ENCODE measurements at places on chromosomes 2 and 18.

DNA sequence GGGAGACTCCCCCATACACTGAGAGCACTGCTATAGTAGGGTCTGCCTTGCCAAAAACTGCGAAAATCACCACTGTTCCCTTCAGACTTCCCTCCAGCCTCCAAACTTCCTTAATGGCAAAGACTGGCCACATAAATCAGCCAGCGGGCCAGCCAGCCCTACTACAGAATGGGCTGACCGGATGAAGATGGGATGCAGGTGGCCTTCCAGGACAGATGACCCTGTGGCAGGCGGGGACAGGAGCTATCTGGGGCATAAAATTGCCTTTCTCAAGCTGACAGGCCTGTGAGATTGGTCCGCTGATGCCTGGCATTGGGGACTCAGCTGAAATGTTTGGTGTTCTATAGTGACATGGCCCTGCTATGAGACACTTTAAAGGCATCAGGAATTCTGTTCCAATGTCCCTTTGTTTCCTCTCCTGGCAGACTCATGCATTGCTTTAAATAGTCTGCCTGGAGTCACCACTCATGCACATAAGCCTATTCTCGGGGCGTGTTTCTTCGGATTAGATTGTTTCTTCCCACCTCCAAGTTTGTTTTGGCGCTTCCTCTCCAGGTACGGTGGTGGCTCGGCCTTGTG is 135.9 kb downstream of the ALPK2 start:
- no peak for DNase-seq

- no peak for DNase-seq
Observed at GRCh38 chr2:45789961-45790723, 138.7 kb downstream of the PRKCE start.

- DNase-seq, result no peak
Observed at GRCh38 chr2:241877989-241878970, 8.8 kb downstream of the RTP5 start.

DNA sequence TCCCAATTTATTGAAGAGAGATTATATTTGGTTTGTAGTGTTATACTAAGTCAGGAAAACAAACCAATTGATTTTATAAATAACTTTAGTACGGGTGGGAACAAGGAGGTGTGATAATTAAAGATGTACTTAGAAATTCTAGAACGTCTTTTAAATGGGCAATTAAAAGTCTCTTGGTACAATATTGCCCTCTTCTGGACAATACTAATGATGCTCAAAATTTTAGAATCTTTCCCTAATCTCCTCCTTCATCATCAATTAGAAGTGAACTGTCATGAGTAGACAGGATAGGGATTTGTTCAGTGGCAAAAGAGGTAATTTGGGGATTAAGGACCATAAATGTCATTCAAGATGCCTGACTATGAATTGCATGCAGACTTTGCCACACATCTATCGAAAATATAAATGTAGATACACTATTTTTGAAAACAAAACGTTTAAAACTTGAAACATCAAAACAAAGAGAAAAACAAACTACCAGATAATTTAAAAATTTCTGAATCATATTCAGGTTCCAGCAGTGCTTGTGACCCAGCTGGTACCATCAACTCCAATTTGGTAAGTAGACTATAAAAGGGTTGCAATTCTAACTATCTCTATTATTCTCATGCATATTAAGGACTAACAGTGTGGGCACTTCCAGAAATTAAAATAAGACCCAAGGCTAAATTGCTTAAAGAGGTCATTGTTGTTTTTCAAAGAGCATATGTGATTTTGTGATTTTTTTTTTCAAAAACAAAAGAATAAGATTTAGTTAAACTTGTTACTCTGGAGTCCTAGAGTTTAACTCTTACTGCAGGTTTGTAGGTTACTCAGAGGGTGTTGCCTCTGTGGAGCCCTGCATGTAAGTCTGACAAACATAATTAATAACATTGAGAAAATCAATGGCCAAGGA is 123.5 kb downstream of the LAMA3 start:
- DNase-seq, result no peak

DNA sequence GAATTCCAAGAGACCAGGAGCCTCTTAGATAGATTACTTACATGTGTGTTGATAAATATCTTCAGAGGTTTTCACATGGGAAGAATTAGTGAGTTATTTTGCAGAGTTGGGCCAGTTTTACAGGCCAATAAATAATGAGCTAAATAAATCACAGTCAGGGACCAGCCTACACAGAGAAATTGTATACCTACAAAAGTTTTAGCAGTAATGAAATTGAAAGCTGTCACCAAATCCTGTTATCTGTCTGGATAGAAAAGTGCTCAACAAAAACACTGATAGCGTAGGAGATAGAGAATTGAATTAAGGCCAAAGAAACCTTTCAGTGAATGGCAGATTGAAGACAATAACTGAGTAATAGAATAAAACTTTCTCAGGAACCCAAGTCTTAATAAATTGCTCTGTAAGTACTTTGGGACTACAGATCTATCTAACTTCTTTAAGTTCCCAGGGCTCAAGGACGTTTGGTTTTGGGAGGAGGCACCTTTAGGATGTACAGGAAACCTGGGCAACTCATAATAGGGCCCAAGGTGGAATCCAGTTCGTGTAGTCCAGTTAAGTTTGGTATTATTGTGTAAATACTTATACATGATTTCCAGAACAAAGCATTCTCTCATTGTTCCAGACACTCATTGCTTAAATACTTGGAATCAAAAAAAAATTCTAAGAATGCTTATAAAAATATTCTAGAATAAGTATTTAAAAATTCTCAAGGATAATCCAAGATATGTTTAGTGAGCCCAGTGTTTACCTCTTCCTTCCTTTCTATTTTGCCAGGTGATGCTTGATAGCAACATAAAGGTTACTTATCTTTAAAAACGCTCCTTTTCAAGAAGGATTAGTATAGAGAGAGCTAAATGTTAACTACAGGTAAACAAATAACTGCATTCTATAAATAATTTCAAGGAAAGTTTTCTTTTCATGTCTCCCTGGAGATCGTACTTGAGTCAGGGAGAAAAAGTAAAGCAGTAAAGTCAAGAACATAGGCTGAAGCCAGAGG is 134.5 kb downstream of the NCKAP5 start:
- no peak for DNase-seq

GRCh38 chr2:48694149-48694548 is 61.4 kb downstream of the LHCGR start:
- no peak for DNase-seq

GRCh38 chr2:71944806-71945602 is 202.7 kb downstream of the CYP26B1 start:
- DNase-seq, result no peak

DNA sequence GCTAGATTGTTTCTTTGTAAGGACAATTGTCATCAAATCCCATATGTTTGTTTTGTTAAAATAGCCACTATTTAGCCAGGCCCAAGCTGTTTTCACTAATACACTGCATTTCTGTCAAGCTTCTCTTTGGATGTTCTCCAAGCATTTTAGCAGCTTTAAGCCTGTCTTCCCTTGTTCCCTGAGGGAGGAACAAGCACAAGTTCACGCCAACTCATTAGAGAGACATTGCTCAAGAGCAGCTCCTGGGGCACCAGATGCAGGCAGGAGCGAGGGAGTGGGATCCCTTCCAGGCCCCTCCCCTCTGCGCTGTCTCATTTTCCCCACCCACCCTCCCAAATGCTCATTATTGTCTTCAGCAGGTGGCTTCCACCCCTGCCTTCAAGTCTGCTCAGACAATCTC is 32.6 kb upstream of the PPP3R1 start:
- DNase-seq, result no peak

GRCh38 chr2:203786549-203787351 is 80.3 kb downstream of the CD28 start:
- no peak for DNase-seq

DNA sequence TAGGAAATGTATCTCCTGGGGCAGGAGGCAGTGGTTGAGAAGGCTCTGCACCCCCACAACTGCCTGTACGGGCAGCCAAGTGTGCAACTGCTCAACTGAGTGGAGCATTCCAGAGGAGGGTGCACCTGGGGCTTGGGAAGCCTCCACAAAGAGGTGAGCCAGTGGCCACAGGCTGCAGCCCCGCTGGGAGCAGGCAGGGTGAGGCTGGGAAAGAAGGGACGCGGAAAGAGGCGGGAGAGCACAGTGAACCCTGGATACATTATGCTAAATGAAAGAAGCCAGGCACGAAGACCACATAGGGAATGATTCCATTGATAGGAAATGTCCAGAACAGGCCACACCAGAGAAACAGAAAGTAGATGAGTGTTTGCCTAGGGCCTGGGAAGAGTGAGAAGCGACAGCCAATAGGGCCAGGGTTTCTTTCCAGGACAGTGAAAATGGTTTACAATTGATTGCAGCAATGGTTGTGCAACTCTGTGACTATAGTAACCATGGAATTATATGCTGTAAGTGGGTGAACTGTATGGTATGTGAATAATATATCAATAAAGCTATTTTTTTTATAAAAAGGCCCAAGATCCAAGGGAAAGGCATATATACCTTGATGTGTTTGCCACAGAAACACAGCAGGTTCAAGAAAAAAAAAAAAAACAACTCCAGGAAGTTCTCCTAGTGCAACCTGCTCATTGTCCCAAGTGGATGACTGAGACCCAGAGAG is 82.4 kb downstream of the DDX1 start:
- DNase-seq, result no peak

GRCh38 chr2:24050041-24050979 is 769 bp downstream of the FKBP1B start:
- DNase-seq, result no peak

DNA sequence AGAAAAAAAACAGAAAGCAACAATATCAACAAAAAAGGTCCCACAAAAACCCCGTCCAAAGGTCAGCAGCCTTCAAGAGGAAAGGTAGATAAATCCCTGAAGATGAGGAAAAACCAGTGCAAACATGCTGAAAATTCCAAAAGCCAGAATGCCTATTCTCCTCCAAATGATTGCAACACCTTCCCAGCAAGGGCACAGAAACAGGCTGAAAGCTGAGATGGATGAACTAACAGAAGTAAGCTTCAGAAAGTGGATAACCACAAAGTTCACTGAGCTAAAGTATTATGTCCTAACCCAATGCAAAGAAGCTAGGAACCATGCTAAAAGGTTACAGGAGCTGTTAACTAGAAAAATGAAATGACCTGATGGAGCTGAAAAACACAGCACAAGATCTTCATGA is 226.4 kb upstream of the DSEL start:
- DNase-seq, result no peak

GRCh38 chr2:42372474-42373200 is 11.6 kb upstream of the COX7A2L start:
- DNase-seq, result no peak

GRCh38 chr18:29041976-29042375 is 865.0 kb upstream of the CDH2 start:
- DNase-seq, result no peak

DNA sequence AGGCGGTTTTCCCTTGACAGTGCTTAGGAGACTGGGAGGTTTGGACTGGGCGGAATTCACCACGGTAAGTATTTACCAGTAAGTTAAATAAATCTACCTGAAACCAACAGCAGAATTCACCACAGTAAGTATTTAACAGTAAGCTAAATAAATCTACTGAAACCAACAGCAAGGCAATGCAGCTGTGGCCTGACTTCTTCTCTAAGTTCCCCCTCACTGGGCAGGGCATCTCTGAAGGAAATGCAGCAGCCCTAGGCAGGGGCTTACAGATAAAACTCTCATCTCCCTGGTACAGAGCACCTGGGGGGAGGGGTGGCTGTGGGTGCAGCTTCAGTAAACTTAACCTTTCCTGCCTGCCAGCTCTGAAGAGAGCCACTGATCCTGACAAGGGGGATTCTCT is 432.5 kb upstream of the LRRTM1 start:
- DNase-seq, result no peak

GRCh38 chr2:88620015-88620414 is 7.2 kb downstream of the EIF2AK3 start:
- DNase-seq, result no peak

DNA sequence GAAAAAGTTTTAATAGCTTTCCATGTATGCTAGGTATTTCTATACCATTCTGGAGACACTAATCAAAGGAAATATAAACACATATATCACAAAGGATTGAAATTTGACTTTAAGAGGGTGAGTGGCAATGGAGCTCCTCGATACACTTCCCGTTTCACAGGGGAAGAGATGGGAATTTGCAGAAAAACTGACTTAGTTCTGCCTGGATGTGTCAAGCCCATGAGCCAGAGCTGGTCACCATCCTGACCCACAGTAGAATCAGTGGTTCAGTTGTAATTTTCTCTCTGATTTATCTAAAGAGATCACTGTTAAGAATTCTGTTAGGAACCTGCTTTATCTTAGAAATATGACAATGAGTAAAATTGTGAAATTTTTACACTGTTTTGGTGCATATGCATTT is 34.2 kb downstream of the PLCL1 start:
- no peak for DNase-seq

DNA sequence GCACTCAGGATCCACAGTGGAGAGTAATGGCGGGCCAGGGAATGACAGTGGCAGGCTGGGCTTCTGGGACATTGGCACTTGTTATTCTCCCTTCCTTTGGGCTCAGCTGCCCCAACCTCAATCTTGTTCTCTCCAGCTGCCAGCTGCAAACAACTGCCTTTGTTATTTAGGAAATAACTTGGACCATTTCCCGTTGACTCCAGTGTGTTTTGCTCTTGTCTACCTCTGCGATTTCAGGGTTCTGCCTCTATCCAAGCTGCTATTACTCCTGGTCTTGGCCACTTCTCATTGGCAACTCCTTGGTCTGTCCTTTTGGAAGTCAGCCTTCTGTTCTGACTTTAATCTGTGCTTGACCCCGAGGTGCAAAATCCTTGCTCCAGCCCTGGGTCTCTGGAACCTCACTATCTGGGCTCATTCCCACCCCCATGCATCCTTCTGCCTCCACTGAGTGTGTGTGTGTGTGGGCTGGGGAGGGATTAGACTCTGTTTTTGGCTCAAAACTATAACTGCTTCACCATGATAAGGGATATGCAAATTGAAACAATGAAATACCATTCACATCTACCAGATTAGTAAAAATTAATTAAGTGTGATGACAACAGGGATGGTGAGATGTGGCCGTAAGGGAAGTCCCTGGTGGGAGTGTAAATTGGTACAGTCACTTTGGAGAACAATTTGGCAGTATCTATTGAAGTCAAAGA is 134.1 kb upstream of the CXCR4 start:
- DNase-seq, result no peak

DNA sequence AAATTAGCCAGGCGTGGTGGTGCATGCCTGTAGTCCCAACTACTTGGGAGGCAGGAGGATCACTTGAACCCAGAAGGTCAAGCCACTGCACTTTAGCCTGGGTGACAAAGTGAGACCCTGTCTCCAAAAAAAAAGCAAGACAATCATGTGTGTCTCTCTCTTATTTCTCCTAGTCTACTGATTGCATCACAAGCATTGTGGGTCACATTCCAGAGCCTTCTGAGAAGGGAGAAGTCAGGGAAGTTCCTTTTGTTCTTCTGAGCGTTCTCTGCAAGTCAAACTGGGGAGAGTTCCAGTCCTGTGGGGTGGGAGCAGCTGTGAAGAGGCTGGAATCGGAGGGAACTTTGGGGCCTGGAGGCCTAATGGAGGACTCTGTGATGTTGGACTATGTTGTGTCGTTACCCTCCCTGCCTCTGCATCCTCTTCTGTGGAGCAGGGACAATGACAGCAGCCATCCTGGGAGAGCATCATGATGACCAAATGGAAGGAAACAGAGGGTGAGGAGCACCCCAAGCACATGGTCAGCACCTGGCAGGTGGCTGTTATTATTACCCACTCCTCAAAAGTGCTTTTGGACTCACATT is 115.4 kb downstream of the MRO start:
- DNase-seq, result no peak

GRCh38 chr2:15200581-15200980 is 360.6 kb downstream of the NBAS start:
- no peak for DNase-seq
